ENCODE measurements at places on chromosomes 16 and 17.

DNA sequence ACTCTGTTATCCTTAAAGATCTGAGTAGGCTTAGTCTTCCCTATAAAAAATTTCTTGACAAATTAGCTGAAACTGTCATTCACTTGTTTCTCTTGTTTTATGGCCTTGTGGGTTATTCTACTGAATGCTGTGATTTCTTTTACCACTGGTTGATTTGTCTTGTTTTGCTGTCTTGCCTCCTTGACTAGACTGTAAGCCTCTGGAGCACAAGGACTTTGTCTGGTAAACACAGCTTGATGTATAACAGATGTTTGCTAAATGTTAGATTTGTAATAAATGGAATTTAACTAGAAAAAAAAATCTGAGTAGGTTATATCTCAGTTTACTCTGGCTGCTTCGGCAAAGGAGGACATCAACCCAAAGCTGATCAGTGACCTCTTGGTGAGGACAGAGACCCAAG lies 21.6 kb downstream of the VAC14 start:
- DNase-seq, result no peak

DNA sequence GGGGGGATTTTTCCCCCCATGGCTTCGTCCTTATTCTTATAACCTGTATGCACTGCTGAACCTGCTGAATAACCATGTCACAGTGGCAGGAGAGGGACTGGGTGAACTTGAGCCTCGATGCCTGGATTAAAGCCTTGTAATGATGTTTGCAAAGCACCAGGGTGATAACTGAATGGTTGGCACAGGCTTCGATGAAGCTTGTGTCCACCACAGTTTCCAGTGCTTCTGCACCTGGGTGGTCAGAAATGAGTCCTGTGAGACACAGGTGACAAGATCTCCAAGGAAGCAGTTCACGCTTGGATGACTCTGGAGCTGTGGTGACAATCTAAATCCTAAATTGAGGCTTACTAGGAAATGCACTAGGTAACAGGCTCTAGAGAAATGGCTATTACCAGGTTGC lies 729.3 kb downstream of the MAF start:
- no peak for DNase-seq

DNA sequence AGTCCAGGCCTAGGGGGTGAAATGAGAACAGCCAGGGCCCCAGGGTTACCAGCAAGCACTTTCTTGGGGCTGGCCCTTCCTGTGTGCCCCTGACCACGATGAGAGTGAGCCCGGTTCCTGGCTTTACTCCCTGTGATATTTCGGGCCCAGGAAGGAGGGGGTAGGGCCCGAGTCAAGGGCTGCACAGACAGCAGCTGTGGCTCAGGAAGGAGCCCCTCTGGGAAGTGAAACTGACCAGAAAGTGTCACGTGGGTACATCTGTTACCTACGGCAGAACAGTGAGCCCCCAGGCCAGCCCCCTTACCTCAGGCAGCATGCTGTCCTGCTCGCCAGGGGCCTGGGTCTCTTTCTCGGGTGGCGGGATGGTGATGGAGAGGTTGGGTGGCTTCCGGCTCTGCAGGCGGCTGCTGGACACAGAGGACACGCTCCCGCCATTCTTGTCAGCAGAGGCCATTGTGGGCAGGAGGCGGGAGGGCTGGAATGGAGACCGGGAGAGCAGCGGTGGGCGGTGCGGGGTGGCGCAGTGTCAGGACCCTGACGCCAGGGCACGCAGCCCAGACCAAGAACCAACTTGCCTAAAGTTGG lies 13.8 kb downstream of the AANAT start:
- DNase-seq, result peak; percentile 90

GRCh38 chr17:67829331-67829730 lies 4.0 kb downstream of the BPTF start:
- DNase-seq, result no peak

- DNase-seq, result peak; percentile 98
Measured at GRCh38 chr16:58882292-58882691, 148.2 kb upstream of the GOT2 start.

- no peak for DNase-seq
Measured at GRCh38 chr17:81302861-81303333, 7.8 kb upstream of the SLC38A10 start.

- DNase-seq, result peak; percentile 62
Measured at GRCh38 chr16:49504023-49504364, 130.4 kb downstream of the C16orf78 start.

DNA sequence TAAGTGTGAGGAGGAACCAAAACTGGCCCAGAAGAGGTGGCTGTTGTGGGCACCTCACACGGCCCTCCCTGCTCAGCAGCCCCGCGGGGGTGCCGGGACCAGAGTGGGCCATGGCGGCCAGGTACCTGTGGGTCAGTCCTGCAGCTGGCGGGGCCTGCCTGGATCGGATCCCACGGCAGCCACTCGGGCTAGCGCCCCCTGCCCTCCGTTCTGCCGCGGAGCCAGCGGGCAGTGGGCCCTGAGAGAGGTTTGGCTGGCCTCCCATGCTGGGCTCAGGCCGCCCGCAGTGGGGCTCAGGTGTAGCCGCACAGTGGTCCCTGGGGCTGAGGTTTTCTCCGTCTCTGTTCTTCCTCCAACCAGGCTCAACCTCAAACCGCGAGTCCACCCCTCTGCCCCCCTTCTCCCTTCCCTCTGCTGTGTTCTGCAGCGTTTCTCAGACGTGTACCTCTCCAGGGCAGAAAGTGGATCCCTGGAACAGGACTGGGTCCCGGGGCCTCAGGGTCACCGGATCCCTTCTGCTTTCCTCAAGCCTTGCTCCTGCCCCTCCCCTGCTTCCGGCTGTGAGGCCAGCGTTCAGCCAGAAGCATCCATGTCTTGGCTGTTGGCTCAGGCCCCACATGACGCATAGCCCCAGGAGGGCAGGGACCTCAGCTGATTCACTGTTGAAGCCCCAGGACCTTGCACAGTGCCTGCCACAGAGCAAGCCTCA lies 28.6 kb upstream of the ITGA3 start:
- DNase-seq, result peak; percentile 47

GRCh38 chr16:53848277-53848942 lies 144.5 kb downstream of the FTO start:
- no peak for DNase-seq

- DNase-seq, result peak; percentile 32
Measured at GRCh38 chr17:52297230-52298010, 138.9 kb upstream of the CA10 start.

DNA sequence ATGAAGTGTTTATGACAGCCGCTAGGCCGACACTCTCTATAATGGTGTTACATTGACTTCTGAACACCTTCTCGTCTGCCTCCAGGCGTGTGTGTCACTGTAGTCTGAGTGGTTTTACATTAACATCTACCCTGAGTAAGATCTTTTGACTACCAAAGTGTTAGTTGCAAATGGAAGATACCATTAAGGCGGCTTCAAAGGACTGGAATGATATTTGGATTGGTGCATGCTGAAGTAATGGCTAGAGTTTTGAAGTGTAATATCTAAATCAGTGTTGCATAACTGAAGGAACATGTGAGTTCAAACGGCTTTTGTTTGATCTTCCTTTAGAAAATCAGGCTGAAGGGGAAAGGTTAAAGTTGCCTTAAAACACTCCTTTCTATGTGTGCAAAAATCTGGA lies 52.2 kb downstream of the BCAS3 start:
- peak; percentile 11 for DNase-seq

- no peak for DNase-seq
Measured at GRCh38 chr17:49969134-49969759, at the start of gene DLX4. Gene DLX4 (plus strand): TSS chr17:49969190. CDS start chr17:49969469, 279 bp downstream.

- DNase-seq, result peak; percentile 66
Measured at GRCh38 chr17:57553526-57553925, 191.6 kb downstream of the CCDC182 start.

GRCh38 chr17:47288531-47289116 lies 35.0 kb downstream of the ITGB3 start:
- no peak for DNase-seq

DNA sequence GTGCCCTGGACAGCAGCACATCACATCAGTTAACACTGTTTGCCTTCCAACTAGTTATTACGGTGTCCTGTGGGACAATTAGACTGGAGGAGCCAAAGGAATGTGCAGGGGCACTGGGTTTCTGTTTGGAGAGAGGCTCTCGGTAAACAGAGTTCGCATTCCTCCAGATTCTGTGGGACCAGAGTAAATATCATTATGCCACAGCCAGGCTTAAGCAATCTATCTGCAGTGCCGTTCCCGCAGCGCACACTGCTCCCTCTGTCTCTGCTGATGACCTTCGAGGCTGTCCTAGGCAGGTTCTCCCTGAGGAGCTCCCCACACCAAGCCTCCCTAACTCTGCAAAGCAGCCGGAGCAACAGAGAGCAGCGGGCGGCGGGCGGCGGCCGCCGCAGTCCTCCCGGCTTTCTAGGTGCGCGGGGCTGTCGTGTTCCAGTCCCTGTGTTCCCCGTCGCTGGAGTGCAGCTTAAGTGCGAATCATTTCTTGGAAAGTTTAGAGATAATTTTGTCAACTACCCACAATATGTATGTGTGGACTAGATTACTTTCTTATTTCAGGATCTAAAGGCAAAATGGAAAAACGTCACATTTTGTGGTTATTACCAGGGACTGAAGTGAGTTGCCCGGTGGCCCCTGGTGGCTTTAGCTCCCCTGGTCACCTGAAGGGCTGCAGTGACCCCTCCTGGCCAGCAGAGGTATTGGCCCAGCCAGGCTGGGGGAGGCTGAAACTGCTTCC lies 43.3 kb downstream of the PGS1 start:
- peak; percentile 57 for DNase-seq

DNA sequence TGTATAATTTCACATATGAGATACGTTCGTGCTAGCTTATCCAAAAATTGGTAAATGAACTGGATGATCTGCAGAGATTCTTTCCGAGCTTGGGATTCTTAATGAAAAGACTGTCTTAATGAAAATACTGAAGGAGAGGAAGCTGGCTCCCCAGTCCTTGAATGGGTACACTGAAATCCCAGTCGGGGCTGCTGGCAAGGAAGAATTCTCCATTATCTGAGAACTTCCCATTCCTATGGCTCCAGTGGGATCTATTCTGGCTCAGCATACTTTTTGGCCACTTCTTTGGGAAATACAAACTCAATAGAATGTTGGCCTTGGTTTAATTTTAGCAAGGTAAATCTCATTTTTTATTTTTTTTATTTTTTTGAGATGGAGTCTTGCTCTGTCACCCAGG lies 23.7 kb upstream of the SLC35B1 start:
- no peak for DNase-seq

GRCh38 chr17:31052187-31052889 lies 42.4 kb upstream of the NF1 start:
- peak; percentile 93 for DNase-seq

DNA sequence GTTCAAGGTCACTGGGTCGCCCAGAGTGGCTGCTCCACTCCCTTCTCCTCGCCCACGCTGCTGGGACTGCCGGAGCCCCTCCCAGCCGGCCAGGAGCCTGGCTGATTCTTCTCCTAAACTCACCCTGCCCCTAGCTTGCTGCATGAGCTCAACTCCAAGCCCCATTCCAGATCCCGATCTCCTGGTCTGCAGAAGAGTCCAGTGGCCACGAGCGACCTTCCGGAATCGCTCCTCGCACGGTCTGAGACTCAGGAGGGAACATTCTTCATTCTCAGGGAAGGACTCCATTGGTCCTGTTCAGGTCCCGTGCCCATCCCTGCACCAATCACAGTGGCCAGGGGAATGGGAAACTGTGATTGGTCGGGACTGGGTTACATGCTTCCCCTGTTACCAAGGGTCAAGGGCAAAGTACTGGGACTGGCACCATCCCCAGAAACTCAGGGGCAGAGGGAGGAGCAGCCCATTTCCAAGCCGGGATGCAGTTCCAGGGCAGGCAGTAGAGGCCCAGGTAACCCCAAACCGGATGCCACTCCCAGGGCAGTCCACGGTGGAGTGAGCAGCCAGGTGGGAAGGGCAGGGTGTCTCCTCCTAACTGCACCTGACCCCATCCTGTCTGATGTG lies 24.5 kb upstream of the CIBAR2 start:
- DNase-seq, result no peak

DNA sequence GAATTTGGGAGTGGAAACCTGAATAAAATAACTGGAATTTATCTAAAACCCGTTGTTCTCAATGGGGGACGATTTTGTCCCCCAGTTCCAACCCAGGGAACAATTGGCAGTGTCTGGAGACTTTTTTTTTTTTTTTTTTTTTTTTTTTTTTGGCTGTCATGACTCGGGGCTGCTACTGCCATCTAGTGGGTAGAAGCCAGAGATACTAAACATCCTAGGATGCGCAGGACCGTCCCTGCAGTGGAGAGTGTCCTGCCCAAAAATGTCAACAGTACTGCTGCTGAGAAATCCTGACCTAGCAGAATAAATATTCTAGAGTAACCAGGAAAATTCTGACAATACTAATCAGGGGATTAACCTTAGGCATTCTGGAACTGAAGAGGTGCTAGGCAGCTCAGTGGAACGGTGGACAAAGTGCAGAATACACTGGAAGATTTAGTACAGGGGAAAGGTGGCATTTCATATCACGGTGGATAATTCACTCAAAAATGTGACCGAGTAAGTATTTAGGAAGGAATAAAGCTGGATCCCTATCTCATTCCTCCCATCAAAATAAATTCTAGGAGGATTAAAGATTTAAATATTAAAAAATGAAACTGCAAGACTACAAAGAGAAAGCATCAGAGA lies 107.6 kb downstream of the SPECC1 start:
- DNase-seq, result peak; percentile 32

GRCh38 chr17:61415374-61416210 lies 15.9 kb downstream of the TBX2 start:
- DNase-seq, result no peak

DNA sequence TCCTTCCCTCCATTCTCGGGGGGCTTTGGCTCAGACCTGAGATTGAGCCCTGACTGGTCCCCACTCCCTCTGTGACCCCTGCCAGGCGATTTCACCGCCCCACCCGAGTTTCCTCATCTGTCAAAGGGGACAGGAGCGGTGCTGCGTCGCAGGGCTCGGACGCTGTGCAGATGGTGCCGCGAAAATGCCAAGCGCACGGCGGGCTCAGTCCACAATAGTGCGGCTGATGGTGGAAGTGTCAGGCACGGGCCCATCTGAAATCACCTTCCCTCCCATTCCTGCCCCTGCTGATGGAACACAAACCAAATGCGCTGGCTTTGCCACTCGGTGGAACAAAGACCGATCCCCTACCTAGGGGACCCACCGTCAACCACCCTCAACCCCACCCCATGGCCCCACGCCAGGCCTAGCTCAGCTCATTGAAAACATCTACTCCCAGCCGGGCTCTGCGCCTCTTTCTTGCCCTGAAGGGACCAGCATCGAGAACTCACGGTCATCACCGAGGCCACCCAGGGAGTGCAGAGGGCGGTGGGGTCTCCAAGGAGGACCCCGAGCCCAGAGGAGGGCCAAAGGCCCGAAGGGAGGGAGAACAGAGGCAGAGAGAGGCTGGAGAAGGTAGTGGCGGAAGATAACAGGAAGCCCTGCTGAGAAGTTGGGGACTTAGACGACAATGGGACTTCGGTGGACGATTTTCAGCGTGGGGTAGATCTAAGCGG lies 1.4 kb downstream of the CARHSP1 start:
- no peak for DNase-seq

DNA sequence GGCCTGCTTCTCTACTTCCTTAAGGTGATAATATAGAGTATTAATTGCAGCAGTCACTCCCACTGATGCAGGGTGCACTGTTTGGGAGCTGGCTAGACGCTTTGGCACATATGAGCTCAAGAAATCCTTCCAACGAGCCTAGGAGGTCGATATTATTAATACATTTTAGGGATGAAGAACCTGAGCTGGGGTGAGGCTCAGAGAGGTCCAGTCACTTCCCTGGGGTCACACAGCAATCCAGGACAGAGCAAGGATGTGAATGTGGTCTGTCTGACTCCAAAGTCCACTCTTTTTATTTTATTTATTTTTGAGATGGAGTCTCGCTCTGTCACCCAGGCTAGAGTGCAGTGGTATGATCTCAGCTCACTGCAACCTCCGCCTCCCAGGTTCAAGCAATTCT lies 156.4 kb upstream of the CDC42EP4 start:
- DNase-seq, result no peak
